ENCODE measurements at places on chromosomes 16 and 17. TPM values are rescaled to one million over a fixed set of nuclear protein-coding genes. Genes with fewer than 3 reads are reported as not detected.

GRCh38 chr17:65193305-65193704 is 56.1 kb downstream of the RGS9 start:
- DNase-seq: no peak

DNA sequence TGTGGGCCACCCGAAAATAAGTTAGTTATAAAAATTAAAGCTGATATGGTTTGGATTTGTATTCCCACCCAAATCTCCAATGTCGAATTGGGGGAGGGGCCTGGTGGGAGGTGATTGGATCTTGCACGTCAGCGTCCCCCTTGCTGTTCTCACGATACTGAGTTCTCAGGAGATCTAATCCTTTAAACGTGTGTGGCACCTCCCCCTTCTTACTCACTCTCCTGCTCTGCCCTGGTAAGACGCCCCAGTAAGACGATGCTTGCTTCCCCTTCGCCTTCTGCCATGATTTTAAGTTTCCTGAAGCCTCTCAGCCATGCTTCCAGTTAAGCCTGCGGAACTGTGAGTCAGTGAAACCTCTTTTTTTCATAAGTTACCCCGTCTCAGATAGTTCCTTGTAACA is 35.4 kb downstream of the SYCE1L start:
- no peak for DNase-seq

DNAAF1 gene
- total RNA-seq: not detected

CDRT15 gene
- total RNA-seq: not detected

- peak; percentile 45 for DNase-seq
Observed at GRCh38 chr16:55323637-55324271, at the start of gene IRX6. Gene IRX6 (plus strand): TSS chr16:55324203. CDS start chr16:55325092, 889 bp downstream.

DNA sequence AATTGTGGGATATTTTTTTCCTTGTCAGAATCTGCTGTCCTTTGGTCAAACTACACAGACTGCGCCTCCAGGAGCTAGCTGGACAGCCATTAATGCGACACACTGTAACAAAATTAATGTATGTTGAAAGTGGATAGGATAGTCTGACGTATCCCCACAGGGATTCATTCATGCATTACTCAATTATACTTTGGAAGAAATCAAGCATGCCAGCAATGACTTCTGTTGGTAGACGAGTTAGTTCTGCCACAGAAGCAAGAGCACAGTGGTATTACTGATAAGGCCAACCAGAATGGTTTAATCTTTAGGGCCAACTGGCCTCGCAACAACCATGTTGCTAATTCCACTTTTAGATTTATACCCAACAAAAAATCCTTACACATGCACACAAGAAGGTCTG is 106.4 kb upstream of the TOB1 start:
- no peak for DNase-seq

GRCh38 chr16:14164916-14165662 is 94.0 kb downstream of the MRTFB start:
- DNase-seq: no peak

DNA sequence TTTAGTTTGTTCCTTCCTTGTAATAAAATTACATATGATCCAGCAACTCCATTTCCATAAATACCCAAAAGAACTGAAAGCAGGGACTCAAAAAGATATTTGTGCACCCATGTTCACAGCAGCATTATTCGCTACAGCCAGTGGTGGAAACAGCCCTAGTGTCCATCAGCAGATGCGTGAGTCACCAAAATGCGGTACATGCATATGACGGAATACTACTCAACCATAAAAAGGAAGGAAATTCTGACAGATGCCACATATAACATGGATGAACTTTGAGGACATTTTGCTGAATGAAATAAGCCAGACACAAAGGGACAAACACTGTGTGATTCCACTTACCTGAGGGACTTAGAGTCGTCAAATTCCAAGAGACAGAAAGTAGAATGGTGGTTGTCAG is 9.1 kb upstream of the SLC47A2 start:
- no peak for DNase-seq

- peak; percentile 15 for DNase-seq
Observed at GRCh38 chr16:27321013-27321915, 7.5 kb downstream of the IL4R start.

DNA sequence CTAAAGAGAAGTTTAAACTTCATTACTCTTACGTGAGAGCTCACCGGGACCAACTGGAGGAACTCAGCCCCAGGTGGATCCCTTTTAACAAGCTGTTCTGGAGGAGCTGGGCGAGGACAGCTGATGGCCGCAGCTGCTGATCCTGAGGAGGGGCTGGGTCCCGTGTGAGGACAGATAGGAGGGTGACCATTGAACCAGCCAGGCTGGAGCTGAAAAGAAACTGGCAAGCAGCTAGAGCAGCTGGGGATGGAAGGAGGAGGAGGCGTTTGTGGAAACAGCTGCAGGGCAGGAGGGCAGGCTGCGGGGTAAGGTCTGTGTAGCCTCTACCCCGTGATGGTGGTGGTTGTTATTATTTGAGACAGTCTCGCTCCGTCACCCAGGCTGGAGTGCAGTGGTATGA is 119.5 kb downstream of the AATF start:
- no peak for DNase-seq

DNA sequence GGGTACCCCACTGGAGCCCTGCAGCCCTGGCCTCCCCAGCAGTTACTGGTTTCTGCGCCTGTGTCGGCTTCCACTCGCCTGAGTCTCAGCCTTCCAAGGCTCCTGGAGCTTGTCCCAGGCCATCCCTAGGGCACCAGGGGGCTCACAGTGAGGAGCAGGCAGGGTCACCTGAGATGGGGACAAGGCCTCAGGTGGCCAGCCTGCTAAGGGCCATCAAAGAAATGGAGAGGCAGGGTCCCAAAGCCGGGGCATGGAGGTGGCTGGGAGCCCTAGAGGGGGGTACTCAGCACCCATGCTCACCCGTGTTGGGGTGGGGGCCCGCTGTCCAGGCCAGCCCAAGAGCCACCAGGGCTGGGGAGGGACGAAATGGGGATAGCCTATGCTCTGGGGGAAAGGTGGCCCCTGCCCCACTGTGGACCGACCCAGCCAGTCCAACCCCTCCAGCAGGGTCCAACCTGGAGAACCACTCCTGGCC is 1.3 kb downstream of the FASN start:
- no peak for DNase-seq

PHKB gene
- 101 TPM for total RNA-seq

LUC7L gene
- total RNA-seq: 67.2 TPM

DNA sequence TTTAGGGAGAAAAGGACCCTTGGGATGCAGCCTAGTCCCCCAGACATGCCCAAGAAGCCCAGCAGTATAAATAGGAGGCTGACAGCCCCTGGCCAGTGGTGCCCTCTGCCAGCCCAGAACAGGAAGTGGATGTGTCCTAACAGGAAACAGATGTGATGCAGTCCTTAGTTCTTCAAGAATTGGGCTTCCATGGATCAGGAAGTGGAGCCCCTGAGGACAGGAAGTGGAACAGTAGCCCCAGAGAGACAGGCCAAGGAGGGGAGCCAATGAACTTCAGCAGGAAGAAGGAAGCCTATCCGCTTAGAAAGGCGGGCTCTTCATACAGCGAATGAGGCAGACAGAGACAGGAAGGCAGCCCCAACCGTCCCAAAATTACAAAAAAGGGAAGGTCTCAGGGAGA is 7.2 kb downstream of the CTF1 start:
- DNase-seq: no peak

CSH2 gene
- not detected for total RNA-seq

DNA sequence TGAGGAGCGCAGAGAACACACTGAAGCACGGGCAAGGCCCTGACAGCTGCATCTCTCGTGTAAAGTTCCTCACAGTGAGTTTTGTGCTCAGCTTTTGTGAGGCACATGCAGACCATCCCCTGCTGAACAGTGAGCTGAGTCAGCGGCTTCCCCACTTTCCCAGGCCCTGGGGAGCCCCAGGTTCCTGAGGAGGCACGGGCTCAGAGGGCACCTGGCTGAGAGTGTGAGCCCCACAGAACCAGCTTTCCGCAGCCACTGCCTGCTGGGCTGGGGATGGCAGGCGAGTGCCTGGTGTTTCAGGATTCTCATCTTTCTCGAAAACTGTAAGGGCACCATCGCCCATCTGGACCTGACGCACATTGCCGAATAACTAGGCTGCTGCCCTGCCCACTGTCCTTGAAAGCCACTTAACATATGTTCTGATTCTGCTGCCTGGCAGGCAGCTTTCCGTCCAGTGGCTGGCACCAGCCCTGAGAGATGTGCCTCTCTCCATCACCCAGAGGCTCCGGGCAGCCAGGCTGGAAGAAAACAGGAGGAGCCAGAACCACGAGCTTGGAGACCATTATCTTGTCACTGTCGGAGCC is 266.7 kb upstream of the FOXF1 start:
- DNase-seq: peak; percentile 0

PRR35 gene
- total RNA-seq: not detected

DNA sequence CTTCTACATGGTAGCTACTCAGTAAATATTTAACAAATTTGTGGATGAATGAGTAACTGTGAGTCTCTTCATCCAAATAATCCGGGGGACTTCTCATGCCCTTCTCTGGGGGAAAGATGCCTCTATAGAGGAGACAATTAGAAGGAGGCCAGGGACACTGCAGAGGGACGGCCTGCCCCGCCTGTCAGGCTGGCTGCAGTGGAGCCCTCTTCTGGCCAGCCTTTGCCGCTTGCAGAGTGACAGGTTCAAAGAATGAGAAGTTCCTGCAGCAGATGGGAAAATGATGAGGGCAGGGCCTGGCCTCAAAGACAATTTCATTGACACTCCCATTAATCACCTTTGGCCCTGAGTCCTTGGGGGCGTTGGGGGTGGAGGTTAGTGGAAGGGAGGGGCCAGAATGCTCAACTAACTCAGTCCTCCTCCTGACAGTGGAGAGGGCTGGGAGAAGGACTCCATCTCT is 339.0 kb downstream of the MAF start:
- no peak for DNase-seq

- DNase-seq: no peak
Observed at GRCh38 chr17:75689441-75689873, 22.3 kb downstream of the SAP30BP start.

- DNase-seq: no peak
Observed at GRCh38 chr17:39818358-39819000, 45.6 kb downstream of the IKZF3 start.

GRCh38 chr16:49709057-49709456 is 146.9 kb downstream of the ZNF423 start:
- DNase-seq: no peak

DNA sequence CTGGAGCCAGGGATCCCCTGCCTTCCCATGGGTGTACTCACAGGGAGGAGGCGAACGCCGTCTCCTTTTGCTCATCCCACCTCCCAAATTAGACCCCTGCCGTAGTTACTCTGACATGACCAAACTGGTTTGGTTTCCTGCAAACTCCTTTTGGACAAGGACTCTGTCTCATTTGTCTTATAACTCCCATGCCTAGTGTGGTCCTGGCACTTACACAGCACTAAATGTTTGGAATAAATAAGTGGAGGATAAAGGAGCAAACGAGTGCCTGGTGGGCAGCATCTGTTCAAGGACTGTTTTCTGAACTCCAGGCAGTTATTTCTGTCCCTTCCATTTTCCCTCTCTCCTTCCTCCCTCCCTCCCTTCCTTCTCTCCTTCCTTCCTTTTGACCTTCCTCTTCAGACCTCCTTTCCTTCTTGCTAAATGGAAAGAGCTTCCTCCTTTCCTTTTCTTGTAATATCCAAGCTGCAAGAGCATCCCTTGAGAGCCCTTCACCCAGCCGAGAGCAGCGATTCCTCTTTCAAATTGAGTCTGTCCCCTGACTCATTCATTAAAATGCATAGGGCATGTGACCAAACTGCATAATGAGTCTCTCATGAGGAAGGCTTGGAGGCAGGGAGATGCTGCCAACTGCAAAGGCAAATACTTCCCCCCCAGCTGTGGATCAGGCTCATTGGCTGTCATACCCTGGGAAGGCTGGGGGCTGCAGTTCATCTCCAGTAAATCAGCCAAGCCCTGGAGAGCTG is 36.8 kb downstream of the CHD9 start:
- DNase-seq: peak; percentile 67

DNA sequence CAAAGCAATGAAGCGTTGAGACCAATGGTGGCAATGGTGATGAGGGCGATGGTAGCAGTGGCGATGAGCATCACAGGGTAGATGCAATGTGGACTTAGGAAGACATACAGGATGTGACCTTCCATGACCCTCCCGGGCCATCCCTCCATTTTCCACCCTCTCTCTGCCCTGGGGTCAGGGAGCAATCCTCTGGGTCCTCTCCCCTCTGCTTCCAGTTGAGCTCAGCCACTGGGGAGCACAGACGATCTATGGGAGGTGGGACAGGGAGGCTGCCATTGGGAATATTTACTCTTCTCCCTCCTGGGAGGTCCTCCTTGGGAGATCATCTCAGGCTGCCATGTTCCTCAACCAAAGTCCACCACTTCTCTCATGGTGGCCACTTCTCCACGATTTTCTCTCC is 260.7 kb upstream of the FOXF1 start:
- no peak for DNase-seq

OR1G1 gene
- not detected for total RNA-seq

YBX2 gene
- 17.9 TPM for total RNA-seq

CNGB1 gene
- total RNA-seq: 0.55 TPM

GNG13 gene
- total RNA-seq: 1.0 TPM

DNA sequence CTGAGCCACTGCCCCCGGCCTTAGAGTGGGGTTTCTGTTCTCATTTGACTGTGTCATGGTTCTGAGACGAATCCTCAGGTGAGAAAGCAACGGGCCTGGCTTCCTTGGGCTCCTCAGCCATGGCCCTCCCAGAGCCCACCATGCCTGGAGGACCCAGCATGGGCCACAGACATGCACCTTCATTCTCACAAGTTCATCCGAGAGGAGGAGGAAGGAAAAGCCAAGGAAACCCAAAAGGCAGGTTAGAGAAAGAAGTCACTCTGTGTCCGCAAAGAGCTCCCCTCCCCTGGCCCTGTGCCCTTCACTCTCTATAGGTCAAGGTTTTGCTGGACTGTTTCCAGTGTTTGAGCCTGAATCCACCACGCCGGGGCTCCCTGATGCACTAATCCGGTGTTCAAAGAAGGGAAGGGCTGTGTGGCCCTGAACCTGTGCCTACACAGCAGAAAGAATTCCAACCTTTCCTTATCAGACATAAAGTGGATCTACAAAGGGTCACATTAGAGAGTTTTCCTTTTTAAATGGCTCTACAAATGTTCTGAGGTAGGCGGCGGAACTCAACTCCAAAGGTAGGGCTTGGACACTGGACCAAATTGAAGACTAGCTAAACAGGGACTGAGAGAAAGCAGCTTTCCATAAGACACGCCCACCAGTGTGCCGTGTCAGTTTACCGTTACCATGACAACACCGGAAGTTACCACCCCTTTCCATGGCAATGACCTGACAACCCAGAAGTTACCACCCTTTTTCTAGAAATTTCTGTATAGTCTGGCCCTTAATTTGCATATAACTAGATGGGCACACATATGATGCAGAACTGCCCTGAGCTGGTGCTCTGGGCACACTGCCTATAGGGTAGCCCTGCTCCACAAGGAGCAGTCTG is 15.9 kb upstream of the PECAM1 start:
- DNase-seq: no peak

GRCh38 chr16:4318451-4318910 is 2.6 kb downstream of the GLIS2 start:
- no peak for DNase-seq

- DNase-seq: no peak
Observed at GRCh38 chr16:57169327-57169726, 16.5 kb downstream of the PSME3IP1 start.

DNA sequence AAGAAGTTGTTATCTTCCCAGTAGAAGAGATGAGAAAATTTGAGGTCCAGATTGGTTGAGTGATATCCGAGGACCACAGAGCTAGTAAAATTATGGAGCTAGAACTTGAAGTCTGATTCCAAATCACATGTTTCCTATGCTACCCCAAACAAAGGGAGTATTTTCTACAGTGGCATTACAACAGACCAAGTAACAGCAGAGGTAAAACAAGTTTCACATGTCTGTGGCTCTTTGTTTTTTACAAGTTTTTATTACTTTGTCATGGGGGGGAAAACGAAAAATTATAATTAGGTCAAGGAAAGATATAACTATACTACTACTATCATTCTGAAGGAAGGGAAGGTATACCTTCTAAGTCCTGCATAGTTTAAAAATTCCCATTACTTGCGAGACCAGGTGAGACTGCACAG is 49.4 kb downstream of the KANSL1 start:
- no peak for DNase-seq
